NCI-H226 (cell line): ENCODE measurements at places on chromosomes 12 and 14.

GRCh38 chr12:73629893-73630831 is 907.5 kb upstream of the ATXN7L3B start:
- no peak for DNase-seq

DNA sequence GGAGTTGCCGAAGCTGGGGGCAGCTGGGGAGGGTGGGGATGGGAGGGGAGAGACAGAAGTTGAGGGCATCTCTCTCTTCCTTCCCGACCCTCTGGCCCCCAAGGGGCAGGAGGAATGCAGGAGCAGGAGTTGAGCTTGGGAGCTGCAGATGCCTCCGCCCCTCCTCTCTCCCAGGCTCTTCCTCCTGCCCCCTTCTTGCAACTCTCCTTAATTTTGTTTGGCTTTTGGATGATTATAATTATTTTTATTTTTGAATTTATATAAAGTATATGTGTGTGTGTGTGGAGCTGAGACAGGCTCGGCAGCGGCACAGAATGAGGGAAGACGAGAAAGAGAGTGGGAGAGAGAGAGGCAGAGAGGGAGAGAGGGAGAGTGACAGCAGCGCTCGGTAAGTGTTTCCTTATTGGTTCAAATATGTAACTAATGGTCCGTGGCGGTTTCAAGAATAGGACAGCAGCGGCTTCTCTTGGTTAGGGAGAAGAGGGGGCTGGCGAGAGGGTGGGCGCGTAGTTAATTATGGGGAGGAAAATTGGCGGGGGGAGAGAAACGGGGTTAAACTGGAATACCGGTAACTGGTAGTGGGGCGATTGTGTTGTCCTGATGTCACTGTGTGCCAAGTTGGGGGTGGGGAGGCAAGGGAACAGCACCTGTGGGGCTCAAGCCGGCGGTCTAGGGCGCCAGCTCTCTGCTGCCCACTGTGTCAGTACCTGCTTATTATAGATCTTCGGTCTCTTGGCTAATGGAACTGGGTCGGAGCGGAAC is 8.4 kb downstream of the HOXC8 start:
- DNase-seq: no peak

GRCh38 chr14:51849097-51849496 is 11.3 kb upstream of the GNG2 start:
- no peak for DNase-seq

GRCh38 chr14:92984896-92985295 is 61.9 kb downstream of the CHGA start:
- no peak for DNase-seq

GRCh38 chr12:120904197-120904773 is at the start of gene SPPL3:
Gene SPPL3 (minus strand): TSS chr12:120904358. CDS start chr12:120903867, 491 bp downstream.
- peak; percentile 77 for DNase-seq

DNA sequence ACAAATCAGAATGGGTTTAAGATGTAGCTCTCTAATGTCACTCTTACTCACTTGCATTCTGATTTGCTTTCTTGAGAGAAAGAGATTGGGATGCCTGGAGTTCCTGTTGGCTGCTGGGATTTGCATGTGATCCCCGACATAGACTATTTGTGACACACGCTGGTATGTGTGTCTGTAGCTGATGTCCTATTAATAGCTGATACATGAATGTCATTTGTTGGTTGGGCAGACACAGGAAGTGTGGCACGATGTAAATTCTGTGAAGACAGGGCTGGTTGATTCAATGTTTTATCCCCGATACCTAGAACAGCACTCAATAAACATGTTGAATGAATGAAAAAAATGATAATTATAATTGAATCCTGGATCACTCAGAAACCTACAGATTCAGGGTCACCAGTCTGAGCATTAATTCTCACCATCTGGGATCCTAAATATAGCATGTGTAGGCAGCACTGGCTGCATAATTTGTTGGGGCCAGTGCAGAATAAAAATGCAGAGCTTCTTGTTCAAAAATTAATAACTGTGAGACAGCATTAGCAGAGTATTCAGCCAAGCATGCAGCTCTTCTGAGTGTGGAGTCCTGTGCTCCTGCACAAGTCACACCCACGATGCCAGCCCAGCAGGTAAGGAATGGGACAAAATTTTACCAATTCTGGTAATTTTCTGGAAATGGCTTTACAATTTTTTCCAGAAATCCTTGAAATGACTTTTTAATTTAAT is 35.5 kb upstream of the SOCS2 start:
- DNase-seq: no peak

DNA sequence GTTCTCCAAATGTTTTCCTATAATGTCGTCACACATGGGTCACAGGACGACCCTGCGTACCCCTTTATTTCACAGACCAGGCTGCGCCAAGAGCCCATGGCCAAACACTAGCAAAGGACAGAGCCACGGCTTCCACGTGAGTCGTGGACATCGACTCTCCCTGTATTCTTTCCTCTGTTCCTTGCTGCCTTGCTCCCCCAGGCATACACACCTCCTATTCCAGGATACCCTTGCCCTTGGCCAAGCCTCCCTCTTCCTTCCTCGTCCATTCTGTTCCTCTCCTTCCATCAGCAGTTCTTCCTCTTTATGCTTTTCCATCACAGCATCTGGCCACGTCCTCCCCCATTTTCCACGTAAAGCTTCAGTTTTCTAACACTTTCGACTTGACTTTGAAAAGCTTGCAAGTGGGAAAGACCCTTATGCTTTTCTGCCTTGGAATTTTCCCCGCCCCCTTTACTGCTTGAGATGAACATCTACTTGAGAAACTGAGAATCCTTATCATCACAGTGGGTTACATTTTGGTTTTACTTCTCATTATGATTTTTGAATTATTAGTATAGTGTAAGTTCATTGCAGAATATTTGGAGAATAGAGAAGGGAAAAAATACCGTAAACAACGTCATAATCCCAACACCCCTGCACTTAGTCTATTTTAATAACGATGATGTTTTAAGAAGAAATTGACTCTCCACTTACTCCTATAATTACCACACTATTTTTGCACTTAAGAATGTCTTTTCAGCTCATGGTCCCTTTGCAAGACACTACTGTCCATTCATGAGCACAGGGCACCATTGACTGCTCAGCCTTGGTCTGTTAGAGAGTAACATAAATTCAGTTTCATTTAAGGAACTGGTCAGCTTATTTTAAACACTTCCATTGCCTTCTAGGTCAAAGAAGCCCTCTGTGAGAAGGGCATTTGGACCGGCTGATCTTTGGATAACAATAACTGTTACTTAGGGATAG is 15.8 kb upstream of the NINJ2 start:
- no peak for DNase-seq

GRCh38 chr12:109756457-109756856 is 42.8 kb downstream of the FAM222A start:
- no peak for DNase-seq

GRCh38 chr12:116727891-116728290 is 10.0 kb downstream of the SPRING1 start:
- DNase-seq: no peak

DNA sequence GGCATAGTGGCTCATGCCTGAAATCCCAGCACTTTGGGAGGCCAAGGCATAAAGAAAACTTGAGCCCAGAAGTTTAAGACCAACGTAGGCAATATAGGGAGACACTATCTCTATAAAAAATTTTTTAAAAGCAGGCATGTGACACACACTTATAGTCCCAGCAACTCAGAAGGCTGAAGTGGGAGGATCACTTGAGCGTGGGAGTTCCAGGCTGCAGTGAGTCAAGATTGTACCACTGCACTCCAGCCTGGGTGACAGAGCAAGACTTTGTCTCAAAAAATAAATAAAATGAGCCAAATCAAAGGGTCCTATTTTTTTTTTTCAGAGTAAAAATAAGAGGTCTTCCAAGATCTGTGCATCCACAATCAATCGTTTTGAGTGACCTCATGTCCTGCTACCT is 237.6 kb downstream of the SLC16A7 start:
- peak; percentile 26 for DNase-seq

DNA sequence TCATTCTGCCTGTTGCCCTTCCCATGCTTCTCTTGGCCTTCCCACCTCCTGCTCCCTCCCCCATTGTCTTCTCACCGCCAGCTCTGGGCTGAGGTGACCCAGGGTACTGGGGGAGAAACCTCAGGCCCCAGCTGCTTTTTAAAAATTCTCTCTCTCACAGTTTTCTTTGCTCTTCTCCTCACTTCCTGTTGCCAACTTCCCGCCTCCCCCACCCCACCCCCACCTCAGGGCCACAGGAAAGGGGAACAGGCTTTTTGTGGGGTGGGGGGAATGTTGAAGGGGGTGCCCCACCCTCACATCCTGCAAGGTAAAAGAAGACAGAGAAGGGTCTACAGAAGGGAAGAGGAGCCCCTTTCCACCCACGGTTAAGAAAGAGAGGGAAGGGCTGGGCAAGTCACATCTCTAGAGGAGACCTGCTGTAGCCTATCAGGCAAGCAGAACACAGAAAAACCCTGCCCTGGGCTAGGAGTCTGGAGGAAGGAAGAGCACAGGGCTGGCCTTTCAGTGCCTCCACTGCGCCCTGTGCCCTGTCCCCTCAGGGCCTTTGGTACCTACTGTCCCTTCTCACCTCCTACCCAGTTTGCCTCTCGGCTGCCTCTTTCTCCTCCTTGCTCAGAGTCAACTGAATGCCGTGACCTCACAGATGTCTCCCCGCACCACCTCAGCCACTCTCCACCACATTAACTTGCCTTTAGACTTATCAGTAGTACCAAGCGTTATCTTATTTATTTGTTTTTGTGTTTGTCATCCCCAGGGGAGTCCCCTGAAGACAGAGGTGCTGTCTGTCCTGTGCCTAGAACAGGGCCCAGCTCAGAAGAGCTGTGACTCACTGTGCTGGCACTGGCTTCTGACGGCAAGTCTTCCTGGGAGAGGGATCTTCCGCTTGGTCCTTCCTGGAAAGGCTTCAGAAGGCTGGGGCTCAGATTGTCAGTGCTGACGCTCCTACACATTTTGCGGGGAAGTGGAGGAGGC is 1.7 kb downstream of the ARHGAP9 start:
- DNase-seq: peak; percentile 55

DNA sequence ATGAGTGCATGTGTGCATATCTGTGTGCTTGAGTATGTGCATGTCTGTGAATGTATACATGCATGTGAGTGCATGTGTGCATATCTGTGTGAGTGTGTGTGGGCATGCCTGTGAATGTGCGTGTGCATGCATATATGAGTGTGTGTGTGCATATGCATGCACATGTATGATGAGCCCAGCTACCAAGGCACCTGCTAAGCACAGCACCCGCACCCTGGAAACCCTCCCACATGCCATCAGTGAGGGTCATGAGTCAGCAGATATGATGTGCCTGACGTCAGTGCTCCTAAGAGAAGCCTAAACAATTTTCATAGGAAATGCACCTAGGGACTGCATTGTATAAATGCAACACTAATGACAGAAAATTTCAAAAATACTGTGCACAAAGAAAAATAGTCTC is 151.1 kb downstream of the KIF26A start:
- no peak for DNase-seq

GRCh38 chr14:63435204-63435603 is 108.0 kb downstream of the PPP2R5E start:
- DNase-seq: no peak

DNA sequence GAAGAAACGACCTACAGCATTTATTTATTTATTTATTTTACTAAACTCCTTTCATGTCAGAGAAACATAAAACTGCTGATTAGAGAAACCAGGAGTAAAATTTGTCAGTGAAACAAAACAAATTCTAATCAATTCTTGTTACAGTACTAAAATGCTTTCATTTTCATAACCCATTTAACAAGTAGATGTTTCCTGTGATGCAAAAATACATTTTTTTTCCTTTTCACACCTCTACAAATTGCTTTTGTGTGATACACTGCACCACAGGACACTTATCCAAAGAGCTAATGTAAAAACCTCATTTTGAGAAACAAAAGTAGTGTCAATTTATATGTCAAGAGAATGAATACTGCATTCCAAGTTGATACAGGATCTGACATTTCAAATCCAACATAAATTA is 155.1 kb downstream of the SYT1 start:
- no peak for DNase-seq

GRCh38 chr12:57547288-57548012 is 458 bp upstream of the DCTN2 start:
- DNase-seq: no peak

DNA sequence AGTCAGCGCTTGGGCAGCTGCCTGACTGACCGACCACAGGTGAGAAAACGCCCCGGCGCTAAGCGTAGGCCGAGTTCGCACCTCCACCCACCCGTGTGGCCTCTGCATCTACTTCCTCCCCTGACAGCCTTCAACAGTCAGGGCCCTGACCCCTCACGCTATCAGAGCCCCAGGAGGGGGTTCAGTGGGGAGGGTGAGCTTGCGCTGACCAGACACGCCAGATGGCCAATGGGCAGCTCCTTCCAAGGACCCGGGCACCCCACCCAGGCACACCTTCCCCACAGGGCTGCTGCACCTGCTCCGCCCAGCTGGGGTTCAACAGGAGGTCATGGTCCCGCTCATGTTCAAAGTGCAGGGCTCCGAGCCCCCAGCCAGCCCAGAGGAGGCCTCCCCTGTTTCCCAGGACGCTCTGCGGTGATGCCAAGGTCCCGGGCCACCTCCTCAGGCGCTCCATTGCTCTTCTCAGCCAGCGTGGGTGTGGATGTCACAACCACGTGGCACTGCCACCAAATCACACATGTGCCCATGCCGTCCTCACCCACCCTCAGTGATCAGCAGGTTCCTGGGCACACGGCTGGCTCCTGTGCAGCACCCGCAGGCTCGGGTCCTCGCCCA is 48.7 kb upstream of the BCL11B start:
- DNase-seq: no peak

DNA sequence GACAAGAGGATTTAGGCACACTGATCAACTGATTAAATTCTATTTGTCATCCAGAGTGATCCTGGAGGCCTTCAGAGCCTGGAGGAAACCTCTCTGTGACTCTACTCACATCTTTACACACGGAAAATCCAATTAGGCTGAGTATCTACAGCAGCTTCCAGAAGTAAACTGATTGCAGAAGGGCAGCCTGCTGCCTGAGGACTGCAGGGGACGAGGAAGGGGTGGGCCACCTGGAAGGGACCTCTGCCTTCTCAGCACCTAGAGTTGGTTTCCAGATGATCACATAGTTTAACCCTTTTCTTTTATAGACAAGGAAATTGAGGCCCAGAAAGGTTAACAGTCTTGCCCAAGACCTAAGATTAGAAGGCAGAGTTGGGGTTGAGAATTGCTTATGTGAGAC is 206.1 kb downstream of the DAD1 start:
- no peak for DNase-seq

DNA sequence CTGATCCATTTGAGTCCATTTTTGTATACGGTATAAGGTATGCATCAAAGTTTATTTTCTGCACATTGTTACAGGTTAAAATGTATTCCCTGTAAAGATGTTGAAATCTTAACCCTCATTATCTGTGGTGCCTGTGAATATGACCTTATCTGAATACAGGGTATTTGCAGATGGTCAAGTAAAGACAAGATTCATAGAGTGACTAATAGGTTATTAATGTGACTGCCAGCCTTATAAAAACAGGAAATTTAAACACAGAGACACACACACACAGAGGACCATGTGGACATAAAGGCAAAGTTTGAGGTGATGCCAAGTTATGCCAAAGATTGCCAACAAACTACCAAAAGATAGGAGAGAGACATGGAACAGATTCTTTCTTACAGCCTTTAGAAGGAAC is 347.2 kb upstream of the DCN start:
- DNase-seq: peak; percentile 63

DNA sequence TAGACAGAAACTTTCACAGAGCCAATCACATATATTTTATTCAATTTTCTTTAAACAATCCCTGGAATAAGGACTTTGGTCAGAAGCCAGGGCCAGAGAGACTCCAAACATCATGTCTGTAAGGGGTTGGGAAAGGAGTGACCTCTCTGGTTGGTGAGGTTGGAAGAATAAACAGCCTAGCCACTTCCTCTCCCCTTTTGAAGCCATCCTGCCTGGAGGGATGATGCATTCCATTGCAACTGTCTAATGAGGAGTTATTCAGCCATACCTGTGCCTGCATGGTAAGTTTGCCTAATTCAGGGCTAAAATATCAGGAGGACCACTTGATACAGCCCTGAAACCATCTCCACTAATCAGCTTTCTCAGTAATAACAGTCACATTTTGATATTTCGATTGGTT is 299.8 kb downstream of the KCNH5 start:
- DNase-seq: peak; percentile 56
